ENCODE measurements at places on chromosomes 5 and 9. TPM values are rescaled to one million over a fixed set of nuclear protein-coding genes. Genes with fewer than 3 reads are reported as not detected.

ADAMTS16 gene
- 1.9 TPM for total RNA-seq

SLC6A7 gene
- total RNA-seq: 0.02 TPM

PAPPA gene
- 24.8 TPM for total RNA-seq

CCNO gene
- 9.6 TPM for total RNA-seq

CD14 gene
- 5.3 TPM for total RNA-seq

KIF20A gene
- total RNA-seq: 48.2 TPM

PNPLA7 gene
- total RNA-seq: 0.76 TPM

TMEM161B gene
- 9.1 TPM for total RNA-seq

C9orf43 gene
- total RNA-seq: 0.65 TPM

IL4 gene
- total RNA-seq: not detected

CORO2A gene
- total RNA-seq: 0.59 TPM

PCDHB9 gene
- 0.08 TPM for total RNA-seq

FAM53C gene
- 17.9 TPM for total RNA-seq

TAF11L5 gene
- total RNA-seq: not detected

DBN1 gene
- total RNA-seq: 82.0 TPM

GHR gene
- not detected for total RNA-seq

ZDHHC21 gene
- 1.8 TPM for total RNA-seq

CXCL14 gene
- total RNA-seq: 0.16 TPM

GARIN3 gene
- total RNA-seq: not detected

CARTPT gene
- not detected for total RNA-seq

ESM1 gene
- not detected for total RNA-seq

IL31RA gene
- 1.3 TPM for total RNA-seq

KLF9 gene
- total RNA-seq: 0.81 TPM

OSMR gene
- total RNA-seq: 72.5 TPM

KCNV2 gene
- not detected for total RNA-seq

ARID3C gene
- 0.23 TPM for total RNA-seq

IL13 gene
- total RNA-seq: not detected

INSYN2B gene
- 0.61 TPM for total RNA-seq

MEIKIN gene
- not detected for total RNA-seq

BHMT gene
- total RNA-seq: not detected

FAXDC2 gene
- 0.25 TPM for total RNA-seq

MTX3 gene
- total RNA-seq: 5.0 TPM

ORM1 gene
- total RNA-seq: not detected

AKNA gene
- total RNA-seq: 3.4 TPM

AHRR gene
- 3.8 TPM for total RNA-seq

ZNF79 gene
- total RNA-seq: 6.3 TPM

ZNF462 gene
- 4.3 TPM for total RNA-seq

BTNL8 gene
- not detected for total RNA-seq

GABRB2 gene
- total RNA-seq: not detected

PCDHGA8 gene
- 0.06 TPM for total RNA-seq

F2RL1 gene
- total RNA-seq: 260 TPM
